ENCODE measurements at places on chromosomes 16 and 17.
A peak's percentile ranks its signal among the peaks of the same experiment; 100 is the strongest.

DNA sequence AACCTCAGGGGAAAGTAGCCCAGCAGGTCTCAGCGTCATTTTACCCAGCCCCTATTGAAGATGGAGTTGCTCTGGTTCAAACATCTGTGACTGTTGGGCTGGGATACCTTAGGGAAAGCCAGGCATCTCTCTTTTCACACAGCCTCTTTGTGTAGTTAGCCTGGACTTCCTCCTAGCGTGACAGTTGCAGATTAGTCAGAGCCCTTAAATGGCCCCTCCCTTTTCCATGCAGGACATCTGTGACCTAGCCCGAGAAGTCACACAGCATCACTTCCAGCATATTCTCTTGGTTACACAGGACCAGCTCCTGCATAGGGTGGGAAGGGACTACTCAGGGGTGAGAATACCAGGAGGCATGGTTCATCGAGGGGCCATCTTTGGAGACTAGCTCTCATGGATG, 375.0 kb upstream of the RBFOX1 start:
- no peak for DNase-seq

DNA sequence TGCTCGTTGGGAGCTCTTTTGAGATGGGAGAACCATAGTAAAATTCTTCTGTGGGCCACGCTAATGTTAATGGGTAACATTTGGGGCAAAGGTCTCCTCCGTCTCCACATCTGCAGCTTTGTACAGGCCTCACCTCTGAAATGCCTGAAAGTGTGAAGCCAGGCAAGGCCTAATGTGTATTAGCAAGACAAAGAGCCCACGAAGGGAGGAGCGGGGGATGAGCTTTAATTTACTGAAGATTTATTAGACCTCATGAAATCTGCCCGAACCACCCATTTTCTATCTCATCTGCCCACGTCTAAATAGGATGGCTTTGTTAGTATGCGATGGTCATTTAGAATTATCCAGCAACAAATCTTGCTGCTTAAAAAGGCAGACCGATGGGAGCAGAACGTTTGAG, 408.9 kb downstream of the PMP22 start:
- no peak for DNase-seq

DNA sequence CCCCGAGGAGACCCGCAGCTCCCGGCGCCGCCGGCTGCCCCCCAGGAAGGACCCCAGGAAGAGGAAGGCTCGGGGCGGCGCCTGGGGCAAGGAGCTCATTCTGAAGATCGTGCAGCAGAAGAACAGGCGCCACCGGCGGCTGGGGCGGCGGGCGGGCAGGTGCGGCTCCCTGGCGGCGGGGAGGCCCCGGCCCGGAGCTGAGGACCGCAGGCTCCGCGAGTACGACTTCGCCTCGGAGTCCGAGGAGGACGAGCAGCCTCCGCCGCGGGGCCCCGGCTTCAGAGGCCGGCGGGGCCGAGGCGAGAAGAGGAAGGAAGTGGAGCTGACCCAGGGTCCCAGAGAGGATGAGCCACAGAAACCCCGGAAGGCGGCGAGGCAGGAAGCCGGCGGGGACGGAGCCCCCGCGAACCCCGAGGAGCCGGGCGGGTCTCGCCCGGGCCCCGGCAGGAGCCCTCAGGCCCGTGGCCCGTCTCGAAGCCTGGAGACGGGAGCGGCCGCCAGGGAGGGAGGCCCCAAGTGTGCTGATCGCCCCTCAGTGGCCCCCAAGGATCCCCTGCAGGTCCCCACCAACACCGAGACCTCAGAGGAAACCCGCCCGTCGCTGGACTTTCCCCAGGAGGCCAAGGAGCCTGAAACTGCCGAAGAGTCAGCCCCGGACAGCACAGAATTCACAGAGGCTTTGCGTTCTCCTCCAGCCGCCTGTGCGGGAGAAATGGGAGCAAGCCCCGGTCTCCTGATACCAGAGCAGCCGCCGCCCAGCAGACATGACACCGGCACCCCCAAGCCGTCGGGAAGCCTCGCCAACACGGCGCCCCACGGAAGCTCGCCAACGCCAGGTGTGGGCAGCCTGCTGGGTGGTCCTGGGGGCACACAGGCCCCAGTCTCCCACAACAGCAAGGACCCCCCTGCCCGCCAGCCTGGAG, 22.3 kb upstream of the ZFPM1 start:
- peak; percentile 22 for DNase-seq

GRCh38 chr16:49620869-49621240, 235.1 kb downstream of the ZNF423 start:
- peak; percentile 8 for DNase-seq

- DNase-seq = no peak
Observed at GRCh38 chr17:57113011-57113410, 28.0 kb downstream of the AKAP1 start.

DNA sequence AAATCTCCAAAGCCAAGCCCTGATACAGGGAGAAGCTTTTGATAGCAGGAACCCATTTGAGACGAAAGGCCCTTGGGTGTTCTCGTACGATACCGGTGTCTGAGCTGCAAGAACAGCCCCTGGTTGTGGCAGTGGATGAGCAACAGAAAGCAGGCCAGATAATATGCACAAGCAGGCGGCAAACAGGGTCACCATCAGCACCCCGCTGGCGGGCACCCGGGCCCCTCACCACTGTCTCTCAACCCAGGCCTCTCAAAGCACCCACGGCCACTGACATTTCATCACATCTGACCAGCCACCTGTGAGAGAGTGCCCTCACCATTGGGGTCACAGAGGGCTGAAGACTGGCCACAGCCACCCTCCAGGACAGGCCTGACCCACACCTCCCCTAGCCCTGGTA, 230.4 kb downstream of the C16orf78 start:
- DNase-seq = no peak

DNA sequence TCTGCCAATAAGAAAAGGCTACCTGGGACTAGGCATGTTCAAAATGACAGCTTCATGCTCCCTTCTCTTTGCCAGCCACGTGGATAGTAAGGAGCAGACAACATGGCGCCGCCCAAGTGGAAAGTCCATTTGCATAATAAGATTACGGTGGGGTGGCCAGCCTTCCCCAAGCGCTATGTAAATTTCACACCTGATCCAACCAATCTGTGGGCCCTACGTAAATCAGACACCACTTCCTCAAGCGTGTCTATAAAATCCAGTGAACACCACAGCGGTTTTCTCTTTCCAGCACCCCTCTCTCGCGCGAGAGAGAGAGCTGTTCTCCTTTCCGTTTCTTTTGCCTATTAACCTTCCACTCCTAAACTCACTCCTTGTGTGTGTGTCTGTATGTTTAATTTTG, 140.3 kb upstream of the ERCC4 start:
- no peak for DNase-seq

DNA sequence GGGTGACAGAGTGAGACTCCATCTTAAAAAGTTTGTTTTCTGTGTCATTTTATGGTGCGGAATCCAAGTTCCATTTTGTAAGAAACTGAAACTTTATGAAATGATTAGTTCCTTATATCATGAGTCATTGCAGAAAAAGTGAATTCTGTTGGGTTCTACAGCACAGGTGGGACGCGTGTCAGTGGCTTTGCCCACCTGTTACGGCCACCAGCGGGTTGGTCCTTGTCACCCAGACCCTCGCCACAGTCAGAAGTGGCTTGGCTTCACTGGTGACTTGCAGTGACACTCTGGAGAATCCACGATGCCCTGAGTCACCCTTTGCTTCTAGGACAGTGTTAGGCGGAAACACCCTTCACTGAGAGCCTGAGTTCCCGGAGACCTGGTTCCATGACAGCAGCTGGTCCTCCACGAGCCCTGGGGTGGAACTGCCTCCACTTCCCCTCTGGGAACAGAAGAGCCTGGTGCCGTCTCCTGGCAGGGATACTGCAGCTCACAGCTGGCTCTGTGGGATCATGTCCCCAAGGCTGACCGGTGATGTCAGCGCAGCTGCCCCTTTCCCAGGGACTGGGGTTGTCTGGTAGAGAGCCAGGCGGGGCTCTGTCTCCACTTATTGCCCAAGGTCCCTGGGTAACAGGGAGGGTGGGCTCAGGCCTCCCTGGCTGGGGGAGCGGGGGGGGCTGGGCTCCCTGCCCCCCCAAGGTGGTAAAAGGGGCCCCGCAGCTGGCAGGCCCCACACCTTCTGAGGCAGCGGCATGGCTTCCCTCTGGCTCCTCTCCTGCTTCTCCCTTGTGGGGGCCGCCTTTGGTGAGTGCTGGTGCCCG, at the start of gene CTRB1:
Gene CTRB1, plus strand, starts transcription at position 733 of the 821 bp plus-strand sequence. Its CDS starts 20 bp downstream, at position 753.
- DNase-seq = no peak
